KG1 (cell line): ENCODE measurements at places on chromosomes 1 and 21.

DNA sequence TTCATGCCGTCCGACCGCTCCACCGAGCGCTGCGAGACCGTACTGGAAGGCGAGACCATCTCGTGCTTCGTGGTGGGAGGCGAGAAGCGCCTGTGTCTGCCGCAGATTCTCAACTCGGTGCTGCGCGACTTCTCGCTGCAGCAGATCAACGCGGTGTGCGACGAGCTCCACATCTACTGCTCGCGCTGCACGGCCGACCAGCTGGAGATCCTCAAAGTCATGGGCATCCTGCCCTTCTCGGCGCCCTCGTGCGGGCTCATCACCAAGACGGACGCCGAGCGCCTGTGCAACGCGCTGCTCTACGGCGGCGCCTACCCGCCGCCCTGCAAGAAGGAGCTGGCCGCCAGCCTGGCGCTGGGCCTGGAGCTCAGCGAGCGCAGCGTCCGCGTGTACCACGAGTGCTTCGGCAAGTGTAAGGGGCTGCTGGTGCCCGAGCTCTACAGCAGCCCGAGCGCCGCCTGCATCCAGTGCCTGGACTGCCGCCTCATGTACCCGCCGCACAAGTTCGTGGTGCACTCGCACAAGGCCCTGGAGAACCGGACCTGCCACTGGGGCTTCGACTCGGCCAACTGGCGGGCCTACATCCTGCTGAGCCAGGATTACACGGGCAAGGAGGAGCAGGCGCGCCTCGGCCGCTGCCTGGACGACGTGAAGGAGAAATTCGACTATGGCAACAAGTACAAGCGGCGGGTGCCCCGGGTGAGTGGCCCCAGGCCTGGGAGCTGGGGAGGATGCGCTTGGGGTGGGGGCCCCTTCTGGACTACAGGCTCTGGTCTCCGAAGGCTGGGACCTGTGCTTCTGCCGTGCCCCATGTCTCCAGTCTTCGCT, 1.1 kb downstream of the SKI start:
- peak; percentile 50 for DNase-seq

DNA sequence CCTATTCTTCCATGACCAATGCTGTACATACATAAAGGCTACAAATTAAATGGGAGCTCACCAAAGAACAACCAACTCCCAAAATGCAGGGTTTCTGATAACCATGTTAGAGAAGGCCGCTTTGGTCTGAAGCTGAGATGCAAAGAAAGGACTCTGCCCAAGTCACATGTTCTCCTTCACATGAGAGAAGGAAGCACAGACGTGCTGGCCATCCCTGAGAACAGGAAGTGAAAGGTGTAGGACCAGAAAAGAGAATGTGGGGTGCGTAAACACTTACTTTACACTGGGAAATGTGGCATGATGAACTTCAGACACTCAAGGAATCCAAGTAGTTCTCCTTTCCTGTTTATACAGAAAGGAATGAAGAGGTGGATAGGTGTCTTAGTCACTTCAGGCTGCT, 31.7 kb upstream of the TADA1 start:
- DNase-seq: no peak

DNA sequence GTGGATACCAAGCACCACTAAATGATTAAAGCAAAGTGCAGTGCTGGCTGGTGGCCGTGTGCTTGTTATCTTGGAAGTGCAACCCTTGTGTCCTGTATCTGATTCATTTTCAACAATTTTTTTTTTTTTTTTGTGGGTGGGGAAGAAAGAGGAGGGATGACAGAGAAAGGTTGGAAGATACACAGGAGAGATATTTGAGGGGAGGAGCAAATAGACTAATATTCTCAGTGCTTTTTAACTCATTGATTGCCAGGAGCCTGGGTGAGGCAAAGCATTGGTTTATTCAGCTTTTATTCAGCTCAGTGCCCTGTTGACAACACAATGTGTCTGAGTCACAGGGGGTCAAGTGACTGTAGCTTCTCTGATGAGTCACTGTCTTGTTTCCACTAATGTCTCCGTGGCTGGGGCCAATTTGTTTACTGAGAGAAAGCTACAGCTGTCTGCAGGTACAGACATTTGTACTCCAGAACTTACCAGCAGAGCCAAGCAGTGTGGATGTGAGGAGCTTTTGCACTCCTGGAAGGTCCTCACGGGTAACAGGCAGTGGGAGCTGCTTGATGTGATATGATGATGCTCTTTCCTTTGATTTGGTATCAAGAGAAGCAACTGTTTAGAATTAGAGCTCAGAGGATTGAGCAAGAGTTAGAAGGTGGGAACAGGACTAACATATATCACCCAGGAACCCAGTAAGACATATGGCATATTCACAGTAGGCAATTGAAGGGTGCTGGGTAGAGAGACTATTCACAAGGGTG, 23.6 kb upstream of the DNM3 start:
- no peak for DNase-seq

GRCh38 chr1:28143496-28144202, 32.8 kb downstream of the PTAFR start:
- DNase-seq: no peak

GRCh38 chr21:46060596-46061061, 37.3 kb upstream of the COL6A2 start:
- DNase-seq: no peak

- no peak for DNase-seq
Measured at GRCh38 chr21:29194342-29194741, 63.9 kb downstream of the MAP3K7CL start.

DNA sequence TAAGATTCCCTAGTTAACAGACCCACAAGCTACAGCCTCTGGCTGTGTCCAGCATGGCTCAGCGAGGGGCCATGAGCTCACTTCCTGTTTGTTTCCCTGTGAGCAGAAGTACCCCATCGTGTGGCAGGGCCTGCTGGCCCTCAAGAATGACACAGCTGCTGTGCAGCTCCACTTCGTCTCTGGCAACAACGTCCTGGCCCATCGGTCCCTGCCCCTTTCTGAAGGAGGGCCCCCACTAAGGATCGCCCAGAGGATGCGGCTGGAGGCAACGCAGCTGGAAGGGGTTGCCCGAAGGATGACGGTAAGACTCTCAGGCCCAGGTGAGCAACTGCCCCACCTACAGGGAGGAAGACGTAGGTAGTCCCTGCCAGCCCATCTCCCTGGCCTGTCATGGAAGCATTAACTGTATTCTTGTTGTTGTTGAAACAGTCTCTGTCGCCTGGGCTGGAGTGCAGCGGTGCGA, 38.2 kb downstream of the ZBTB17 start:
- DNase-seq: no peak

DNA sequence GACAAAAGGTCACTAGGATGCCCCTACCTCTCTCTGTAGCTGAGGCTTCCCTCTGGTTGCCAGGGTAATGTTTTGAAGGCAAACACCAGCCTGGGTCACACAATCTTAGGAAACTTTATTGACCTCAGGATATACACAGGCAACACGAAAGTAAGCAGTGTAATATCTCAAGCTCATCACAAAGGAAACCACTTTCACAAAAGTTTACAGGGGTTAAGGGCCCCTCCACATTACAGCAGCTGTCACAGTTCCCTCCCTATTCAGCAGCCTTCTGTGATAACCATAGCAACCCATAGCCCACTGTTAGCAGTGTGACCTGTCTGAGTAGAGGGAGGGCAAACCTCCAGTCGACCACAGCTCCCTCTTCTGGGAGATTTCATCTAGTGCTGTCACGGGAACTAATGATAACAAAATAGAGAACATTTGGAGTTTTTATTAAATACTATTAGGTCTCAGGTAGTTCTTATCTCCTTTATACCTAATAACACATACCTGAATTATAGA, 149.8 kb downstream of the PTPRC start:
- DNase-seq: no peak

DNA sequence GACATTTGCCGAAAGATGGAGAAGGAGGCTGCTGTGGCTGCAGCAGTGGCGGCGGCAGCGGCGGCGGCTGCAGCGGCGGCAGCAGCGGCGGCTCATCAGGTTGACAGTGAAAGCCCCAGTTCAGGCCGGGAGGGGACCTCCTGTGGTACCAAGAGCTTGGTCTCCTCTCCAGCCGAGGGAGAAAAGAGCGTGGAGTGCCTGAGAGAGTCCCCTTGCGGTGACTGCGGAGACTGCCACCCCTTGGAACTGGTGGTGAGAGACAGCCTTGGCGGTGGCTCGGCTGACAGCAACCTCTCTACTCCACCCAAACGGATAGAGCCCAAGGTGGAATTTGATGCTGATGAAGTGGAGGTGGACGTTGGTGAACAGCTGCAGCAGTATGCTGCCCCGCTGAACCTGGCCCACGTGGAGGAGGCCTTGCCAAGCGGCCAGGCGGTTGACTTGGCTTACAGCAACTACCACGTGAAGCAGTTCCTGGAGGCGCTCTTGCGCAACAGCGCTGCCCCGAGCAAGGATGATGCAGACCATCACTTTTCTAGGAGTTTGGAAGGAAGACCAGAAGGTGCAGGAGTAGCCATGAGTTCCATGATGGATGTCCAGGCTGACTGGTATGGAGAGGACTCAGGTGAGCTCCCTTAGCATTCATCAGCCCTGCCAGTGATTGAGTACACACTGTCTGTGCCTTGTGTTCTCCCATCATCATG, 6.3 kb downstream of the ZBTB8B start:
- no peak for DNase-seq

- DNase-seq: no peak
Measured at GRCh38 chr1:13826009-13826408, 126.0 kb downstream of the PRDM2 start.
